ENCODE measurements at places on chromosomes 7 and 10.

GRCh38 chr7:151291206-151291605 is 42.7 kb upstream of the SMARCD3 start:
- DNase-seq = no peak

DNA sequence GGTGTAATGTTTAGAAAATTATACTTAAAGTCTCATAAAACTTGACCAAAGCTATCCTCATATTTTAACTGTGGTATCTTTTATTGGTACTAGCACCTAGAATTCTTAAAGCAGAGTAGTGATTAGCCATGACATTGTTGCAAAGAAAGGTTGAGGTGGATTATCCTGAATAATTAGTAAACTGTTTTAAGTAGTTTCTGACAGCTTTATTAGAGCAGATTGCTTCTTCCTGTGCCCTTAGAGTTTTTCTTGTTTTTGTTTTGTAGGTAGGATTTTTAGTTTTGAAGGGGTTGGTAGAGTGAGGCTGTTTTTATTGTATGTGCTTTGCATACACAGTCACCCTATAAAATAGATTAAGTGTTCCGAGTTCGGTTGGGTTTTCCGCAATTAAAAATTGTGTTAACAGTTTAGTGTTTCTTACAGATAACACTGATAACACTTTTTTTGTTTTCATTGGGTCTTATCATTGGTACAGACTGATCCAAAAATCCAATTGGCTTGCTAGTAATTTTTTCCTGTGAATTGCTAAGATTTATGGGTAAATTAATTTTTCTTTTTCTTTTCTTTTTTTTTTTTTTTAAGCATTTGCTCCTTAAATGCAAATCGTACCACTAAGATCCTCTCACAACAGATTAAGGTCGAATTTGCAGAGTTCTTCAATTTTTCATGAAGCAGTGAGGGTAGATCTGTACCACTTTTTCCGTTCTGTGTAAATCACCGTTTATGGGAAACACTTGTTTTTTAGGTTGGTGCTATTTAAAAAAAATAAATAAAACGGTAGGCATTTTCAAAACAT is 2.1 kb upstream of the PBLD start:
- DNase-seq = no peak

- DNase-seq = no peak
Observed at GRCh38 chr10:52284416-52285013, 29.6 kb upstream of the DKK1 start.

DNA sequence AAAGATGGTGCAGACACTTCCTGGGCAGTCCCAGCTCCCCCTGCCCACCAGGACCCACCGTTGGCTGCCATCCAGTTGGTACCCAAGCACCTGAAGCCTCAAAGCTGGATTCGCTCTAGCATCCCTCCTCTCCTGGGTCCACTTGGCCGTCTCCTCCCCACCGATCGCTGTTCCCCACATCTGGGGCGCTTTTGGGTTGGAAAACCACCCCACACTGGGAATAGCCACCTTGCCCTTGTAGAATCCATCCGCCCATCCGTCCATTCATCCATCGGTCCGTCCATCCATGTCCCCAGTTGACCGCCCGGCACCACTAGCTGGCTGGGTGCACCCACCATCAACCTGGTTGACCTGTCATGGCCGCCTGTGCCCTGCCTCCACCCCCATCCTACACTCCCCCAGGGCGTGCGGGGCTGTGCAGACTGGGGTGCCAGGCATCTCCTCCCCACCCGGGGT is 14.5 kb upstream of the LIMK1 start:
- no peak for DNase-seq

- DNase-seq = no peak
Observed at GRCh38 chr7:158733775-158734494, 29.3 kb upstream of the NCAPG2 start.

- no peak for DNase-seq
Observed at GRCh38 chr7:73899731-73900142, 38.8 kb downstream of the TMEM270 start.

- no peak for DNase-seq
Observed at GRCh38 chr10:72094574-72094973, 6.2 kb upstream of the SPOCK2 start.

GRCh38 chr10:32197423-32197822 is 141.2 kb upstream of the KIF5B start:
- no peak for DNase-seq

- DNase-seq = no peak
Observed at GRCh38 chr7:19621740-19622139, 87.1 kb downstream of the POLR1F start.

DNA sequence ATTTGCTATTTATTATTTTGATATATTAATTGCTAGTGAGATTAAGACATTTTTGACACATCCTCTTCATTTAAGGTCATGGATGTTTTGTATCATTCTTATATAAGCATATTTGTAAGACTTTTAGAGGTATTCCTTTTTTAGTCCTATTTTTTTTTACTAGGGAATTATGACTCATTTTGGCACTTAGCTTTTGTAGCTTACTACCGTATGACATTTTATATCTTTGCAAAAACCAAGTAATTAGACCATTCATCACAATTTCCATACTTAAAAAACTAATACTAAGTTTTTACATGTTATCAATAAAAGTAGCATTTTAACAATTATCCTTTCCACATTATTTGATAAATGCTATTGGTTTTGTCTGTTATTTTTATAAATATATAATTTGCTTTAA is 41.6 kb downstream of the BMPR1A start:
- DNase-seq = no peak

GRCh38 chr7:105934572-105935185 is 28.4 kb upstream of the CDHR3 start:
- no peak for DNase-seq

DNA sequence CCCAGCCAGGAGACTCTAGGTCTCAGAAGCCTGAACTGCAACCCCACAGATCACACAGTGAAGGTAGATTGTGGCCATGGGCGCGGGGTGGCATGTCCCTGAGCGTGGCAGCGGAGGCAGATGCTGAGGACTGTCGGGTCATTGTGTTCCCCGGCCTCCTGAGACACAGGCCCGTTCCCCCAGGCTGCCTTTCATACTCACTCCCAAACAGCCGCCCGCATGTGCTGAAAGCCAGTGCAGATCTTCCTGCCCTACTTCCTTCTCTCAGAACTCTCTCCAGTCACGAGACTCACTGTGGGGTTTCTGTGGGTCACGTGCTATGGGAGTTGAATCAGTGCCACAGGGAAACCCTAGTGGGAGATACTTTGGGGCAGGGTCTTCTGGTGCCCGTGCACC is 48.0 kb downstream of the ZNF467 start:
- no peak for DNase-seq

DNA sequence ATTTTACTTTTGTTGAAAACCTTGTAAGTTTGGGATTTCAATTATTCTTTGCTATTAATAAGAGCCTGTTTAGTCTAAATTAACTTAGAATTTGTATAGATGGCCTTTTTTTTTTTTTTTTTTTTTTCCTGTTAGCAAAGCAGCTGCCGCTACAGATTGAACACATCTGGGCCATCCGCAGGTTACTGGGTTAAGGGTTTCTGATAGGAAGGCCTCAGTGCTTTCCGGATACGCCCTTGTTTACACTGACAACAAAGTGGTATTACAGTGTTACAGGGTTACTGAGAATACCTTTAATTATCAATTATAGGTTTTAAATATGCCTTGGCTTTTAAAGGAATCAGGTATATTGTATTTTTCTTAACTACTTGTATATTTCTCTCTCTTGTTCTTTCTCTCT is 76.8 kb downstream of the PTN start:
- DNase-seq = no peak

DNA sequence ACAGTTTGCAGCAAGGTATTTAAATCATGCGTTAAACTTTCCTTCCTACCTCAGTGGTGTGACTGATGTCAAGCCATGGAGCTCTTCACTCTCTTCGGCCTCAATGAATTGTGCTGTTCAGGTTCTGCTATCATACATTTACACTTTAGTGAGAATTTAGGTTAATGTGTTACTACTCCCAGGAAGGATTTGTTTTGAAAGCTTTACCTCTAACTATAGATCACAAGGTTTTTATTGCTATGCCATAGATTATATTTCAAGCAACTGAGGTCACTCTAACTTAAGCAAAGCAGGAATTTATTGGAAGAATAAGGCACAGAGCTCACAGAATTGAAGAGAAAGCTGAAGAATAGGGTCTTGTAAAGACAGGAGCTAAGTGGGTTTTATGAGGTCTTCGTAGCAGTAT is 11.0 kb upstream of the ADD3 start:
- DNase-seq = no peak

DNA sequence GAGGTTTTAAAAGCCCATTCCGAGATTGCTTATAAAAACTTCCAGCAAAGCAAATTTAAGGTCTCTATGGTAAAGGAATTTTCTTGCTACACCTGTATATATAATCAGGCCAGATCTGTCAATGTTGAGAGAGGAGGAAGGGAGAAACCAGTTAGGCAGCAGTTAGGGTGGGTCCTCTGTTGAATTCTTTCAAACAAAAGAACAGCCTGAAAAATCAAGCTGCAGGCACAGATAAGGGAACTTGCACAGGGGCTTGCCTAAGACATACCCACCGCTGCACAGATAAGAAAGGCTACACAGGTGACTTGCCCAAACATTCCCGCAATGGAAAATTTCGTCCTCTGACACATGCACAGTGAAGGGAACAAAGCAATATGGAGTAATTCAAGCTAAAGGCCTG is 59.8 kb upstream of the IMMP2L start:
- DNase-seq = no peak

- DNase-seq = no peak
Observed at GRCh38 chr7:68857571-68857970, 740.7 kb upstream of the AUTS2 start.

DNA sequence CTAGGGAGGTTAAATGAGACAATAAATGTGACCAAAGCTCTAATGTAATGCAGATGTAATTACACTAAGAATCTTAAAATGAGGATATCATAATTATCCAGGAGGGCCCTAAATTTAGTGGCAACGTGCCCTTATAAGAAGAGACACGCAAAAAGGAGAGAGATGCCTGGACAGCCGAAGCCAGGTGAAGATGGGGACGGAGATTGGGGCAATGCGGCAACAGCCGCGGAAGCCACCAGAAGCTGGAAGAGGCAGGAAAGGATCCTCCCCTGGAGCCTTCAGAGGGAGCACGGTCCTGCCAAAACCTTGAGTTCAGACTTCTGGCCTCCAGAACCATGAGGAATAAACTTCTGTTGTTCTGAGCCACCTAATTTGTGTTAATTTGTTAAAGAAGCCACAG is 25.3 kb upstream of the C10orf71 start:
- DNase-seq = no peak

DNA sequence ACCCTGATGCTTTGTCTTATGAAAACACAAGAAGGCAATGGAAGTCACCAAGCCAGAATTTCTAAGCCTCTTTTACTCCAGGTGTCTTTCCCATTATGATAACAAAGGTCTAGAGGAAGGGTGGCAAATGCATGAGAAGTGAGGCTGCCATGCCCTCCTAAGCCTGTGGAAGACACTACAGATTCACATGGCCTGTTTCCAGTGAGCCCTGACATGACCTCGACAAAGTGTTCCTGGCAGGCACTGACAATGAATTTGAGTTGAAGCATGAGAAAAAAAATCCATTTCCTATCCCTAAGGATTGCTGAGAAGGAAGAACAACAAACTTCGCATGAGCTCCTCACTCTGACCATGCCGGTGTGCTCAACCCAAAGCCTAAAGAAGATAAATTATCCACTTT is 268.0 kb downstream of the HTR7 start:
- no peak for DNase-seq

DNA sequence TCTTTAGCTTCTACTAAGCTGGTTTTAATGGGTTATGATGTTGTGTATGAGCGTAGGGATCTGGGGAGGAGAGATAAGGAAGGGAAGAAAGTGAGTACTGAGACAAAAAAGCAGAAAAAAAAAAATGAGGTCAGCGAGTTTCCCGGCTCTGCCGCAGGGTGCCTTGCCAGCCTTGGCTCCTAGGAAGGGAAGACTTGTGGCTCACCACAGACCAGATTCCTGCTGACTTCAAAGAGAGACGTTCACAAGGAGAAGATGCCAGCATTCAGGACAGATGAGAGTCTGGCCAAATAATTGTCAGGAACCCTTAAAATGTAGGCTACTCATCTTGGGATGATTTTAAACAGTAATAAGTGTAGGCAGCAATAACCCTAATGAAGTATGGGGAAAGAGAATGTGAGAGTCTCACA is 11.4 kb upstream of the FAS start:
- DNase-seq = no peak

GRCh38 chr7:87225696-87226095 is 6.2 kb upstream of the TMEM243 start:
- DNase-seq = no peak

- no peak for DNase-seq
Observed at GRCh38 chr10:113879691-113880090, 25.2 kb downstream of the NHLRC2 start.

DNA sequence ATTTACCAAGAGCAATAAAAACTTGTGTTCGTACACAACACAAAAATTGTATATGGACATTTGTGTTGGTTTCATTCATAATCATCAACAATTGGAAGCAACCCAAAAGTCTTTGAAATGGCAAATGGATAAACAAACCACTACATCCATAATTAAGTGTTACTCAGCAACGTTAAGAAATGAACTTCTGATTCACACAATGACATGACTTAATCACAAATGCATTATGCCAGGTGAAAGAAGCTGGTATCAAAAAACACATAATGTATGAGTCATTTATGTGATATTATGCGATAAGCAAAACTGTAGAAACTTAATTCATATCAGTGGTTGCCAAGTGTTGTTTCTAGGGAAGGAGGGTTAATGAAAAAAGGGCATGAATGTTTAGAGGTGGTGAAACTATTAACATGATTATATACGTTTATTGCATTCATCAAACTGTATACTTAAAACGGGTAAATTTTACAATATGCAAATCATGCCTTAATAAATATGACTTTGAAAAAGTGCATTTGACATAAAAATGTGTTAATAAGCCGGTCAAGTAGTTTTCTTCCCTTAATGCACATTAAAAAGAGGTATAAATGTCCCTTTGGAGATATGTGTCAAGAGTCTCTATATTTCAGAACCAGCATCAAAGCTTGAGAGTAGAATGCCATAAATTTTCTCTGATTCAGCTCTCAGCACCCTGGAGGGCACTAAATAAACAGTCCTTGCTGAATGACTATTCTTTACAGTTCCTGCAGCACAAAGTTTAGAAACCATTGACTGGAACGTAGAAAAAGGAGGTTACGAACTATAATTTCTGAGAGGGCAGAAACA is 84.8 kb upstream of the GRM3 start:
- no peak for DNase-seq

GRCh38 chr10:34018784-34019183 is 684.3 kb upstream of the NRP1 start:
- no peak for DNase-seq

DNA sequence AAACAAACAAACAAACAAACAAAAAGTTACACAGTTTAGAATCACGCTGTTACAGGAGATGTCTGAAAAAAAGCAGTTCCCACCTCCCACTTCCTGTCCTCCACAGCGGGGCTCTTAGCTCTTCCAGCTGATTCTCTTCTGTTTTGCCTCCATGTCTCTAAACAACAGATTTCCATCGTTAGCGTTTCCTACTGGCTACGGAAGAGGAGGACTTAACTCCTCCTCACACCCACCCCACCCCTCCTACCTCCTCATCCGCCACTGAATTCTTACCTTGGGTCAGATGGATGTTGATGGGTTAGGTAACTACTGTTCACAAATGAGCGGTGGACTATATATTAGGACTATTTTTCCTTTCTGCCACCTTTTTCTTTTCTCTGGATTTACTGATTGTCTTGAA is 36.8 kb upstream of the NUB1 start:
- no peak for DNase-seq

- no peak for DNase-seq
Observed at GRCh38 chr10:72186258-72186981, 29.4 kb upstream of the ANAPC16 start.

GRCh38 chr10:3323865-3324498 is 151.4 kb upstream of the PITRM1 start:
- DNase-seq = no peak
